ENCODE measurements at places on chromosomes 5 and 9. TPM values are rescaled to one million over a fixed set of nuclear protein-coding genes. Genes with fewer than 3 reads are reported as not detected.

GRCh38 chr9:33197279-33198152, 30.4 kb upstream of the B4GALT1 start:
- no peak for DNase-seq
- no peaks in the 10 kb centered on the region for H3K27me3 ChIP-seq
- H3K4me1 ChIP-seq: peaks cover 30% of the 10 kb centered on the region

DNA sequence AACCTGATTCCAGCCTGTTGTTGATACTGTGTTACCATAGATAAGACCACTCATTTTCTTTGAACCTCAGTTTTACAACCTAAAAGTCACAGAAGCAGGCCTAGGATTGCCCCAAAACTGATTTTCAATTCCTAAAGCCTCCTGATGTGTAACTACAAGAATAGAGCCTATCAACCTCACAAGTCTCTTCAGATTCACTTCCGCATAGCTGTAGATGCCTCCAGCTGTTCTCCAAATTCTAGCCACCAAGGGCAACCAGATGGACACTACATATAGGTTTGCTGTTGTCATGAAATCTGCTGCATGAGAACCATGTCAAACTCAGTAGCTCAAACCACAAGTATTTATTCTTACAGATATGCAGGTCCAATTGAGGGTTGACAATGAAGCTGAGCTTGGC, 143.5 kb downstream of the SPATA31D1 start:
- no peaks in the 10 kb centered on the region for H3K36me3 ChIP-seq
- H3K4me3 ChIP-seq: no peak overlapping the region
- H3K4me1 ChIP-seq: peaks cover 13% of the 10 kb centered on the region
- H3K27me3 ChIP-seq: no peaks in the 10 kb centered on the region
- no peak overlapping the region for H3K27ac ChIP-seq
- no peak for DNase-seq

DNA sequence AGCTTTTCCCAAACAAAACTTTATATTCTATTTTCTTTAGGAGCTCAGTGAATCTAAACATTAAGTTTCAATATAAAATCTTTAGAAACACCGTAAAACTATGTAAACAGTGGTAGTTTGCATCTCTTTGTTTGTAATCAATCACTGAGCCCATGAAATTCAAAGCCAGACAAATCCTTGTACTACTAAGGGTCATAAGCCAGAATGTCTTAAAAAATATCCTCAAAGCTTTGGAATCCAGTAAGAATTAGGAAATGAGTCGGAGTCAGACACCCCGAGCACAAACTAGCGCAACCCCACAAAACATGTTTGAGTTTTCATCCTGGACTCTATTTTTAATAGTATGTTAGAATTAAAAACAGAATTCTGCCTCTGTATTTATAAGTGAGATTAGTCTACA, 153.8 kb downstream of the HSPA4 start:
- 0 out of 2 replicates have a peak overlapping the region, but pooled peaks have one; percentile 15 for H3K27ac ChIP-seq
- H3K4me3 ChIP-seq: peak overlapping the region; percentile 30
- peaks cover 20% of the 10 kb centered on the region for H3K4me1 ChIP-seq
- H3K27me3 ChIP-seq: peaks cover 3% of the 10 kb centered on the region
- H3K36me3 ChIP-seq: no peaks in the 10 kb centered on the region

DNA sequence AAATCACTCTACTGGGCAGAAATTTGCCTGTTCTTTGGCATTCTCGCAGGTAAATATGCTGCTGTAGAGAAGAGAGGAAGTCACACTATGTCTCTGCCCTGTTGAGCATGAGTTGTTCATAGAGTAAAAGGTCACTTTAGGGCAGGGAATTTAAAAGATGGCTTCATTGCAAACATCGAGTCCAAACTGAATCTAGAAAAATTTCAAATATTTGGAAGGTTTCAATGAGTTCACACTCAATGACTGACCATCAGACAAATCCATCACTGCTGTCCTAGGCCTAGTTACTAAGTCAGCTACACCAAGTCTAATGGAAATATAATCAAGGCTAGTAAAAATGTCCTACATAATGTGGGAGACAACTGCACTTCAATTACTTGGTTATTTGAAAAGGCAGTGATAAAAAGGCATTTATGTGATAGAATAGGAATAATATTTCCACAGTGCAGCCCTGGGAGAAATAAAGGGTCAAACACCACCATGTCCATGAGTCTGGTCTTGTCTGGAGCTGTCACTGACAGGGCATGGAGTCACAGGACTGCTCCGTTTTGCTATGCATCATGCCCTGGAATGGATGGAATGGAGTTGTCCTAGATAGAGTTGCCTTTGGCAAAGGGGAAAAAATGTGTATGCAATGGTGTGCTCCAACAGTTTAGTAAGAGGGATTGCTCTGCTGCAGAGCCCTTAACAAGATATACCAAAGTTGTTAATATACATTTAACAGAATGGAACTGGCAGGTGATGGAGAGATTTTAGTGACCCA, 218.5 kb upstream of the DAPK1 start:
- peak overlapping the region; percentile 14 for H3K27ac ChIP-seq
- H3K36me3 ChIP-seq: no peaks in the 10 kb centered on the region
- H3K27me3 ChIP-seq: no peaks in the 10 kb centered on the region
- DNase-seq: peak; percentile 70
- H3K4me1 ChIP-seq: peaks cover 63% of the 10 kb centered on the region

DNA sequence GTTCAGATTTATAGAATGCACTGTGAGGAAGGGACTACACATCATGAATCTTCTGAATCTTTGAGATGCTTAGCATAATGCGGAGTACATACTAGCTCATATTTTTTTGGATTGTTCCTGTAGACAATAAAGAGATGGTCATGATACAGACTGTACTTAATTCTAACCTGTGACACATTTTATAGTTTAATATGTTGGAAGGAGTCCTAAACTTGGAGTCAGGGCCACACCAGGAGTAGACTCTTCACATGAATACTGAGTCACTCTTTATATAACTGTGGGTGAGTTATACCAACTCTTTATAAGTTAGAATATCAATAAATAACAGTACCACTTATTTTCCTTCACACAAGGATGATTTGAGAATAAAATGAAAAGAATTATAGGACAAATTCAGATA, 16.9 kb downstream of the C9orf85 start:
- H3K4me3 ChIP-seq: no peak overlapping the region
- H3K27me3 ChIP-seq: no peaks in the 10 kb centered on the region

DNA sequence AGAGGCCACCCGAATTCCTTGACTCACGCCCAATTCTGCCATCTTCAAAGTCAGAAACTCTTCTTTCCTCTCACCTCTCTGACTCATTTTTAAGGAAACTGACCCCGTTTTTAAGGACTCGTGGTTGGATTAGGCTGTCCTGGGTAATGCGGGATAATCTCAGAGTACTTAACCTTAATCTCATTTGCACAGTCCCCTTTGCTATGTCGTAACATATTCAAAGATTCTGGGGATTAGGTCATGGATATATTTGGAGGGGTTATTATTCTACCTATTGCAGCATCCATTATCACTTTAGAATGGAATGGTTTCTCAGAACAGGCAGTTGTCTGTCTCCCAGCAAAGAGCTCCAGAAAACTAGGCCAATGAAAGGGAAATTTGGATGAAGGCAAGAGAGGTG, 80.8 kb upstream of the IL12B start:
- no peak for DNase-seq
- no peak overlapping the region for H3K27ac ChIP-seq
- H3K4me1 ChIP-seq: peaks cover 5% of the 10 kb centered on the region
- no peak overlapping the region for H3K4me3 ChIP-seq
- H3K27me3 ChIP-seq: no peaks in the 10 kb centered on the region
- no peaks in the 10 kb centered on the region for H3K36me3 ChIP-seq

DNA sequence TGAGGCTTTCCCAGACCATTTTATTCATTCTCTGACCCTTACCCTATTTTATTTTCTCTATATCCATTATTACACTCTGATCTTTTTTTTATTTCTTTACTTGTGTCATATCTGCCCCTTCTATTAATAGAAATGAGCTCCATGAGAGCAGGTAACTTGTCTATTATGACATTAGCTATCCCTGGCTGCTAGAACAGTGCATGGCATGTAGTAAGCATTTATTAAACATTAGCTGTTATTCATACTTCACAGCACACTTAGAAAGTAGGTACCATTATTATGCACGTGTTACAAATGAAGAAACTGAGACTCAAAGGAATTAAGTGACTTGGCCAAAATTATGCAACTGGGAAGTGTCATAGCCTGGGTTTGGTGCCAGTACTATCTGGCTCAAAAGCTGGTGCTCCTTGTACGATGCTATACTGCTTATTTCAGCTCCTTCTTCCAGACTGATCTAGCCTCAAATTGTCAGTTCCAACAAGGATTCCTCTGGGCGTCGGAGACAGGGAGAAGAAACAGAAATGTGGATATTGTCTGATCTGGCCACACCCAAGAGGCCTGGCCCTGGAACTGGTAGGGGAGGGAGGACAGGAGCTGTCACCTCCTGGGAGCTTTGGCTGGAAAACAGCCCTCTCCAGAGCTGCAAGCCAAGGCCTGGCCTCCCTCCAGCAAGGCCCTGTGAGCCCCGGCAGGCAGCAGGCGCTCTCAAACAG, 10.8 kb upstream of the NIPAL4 start:
- H3K27ac ChIP-seq: no peak overlapping the region
- no peaks in the 10 kb centered on the region for H3K36me3 ChIP-seq
- H3K4me3 ChIP-seq: no peak overlapping the region
- no peaks in the 10 kb centered on the region for H3K4me1 ChIP-seq
- H3K27me3 ChIP-seq: no peaks in the 10 kb centered on the region
- peak; percentile 44 for DNase-seq

- H3K36me3 ChIP-seq: peaks cover 53% of the 10 kb centered on the region
- no peaks in the 10 kb centered on the region for H3K27me3 ChIP-seq
Measured at GRCh38 chr5:14299666-14300065, 156.5 kb downstream of the TRIO start.

DNA sequence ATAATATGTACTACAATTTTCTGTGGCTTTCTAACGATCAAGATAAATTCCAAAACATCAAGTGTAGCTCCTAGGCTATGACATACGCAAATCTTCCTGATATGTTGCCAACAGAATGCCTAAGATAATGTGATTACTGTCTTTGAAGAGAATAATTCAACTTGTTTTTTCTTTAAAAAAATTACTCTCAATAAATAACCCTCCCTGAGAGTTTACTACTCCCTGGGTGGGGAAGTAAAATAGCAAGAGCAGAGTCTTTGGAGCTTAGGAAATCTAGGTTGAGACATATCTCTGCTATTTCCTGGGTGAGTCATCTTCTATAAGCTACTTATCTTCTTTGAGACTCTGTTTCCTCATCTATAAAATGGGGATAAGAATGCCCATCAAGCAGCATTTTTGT, 201.2 kb downstream of the ACTL7B start:
- no peaks in the 10 kb centered on the region for H3K36me3 ChIP-seq
- H3K4me1 ChIP-seq: no peaks in the 10 kb centered on the region

DNA sequence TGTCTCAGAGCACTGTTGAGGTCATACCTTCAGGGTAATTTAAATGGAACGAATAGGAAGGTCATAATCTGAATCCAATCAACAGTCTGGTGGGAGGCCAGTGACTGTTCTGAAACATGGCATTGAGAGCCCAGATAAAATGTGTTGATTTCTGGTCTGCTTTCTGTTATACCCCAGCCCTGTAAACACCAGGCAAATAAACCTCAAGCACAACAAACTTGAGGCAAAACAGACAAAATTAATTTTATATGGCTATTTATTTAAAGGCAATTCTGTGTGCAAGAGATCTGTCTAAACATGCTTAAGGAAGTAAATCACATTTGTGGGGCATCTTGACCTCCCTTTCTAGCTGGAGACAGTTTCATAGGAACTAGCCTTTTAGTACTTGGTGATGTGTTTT, 140.9 kb upstream of the SPEF2 start:
- no peak overlapping the region for H3K27ac ChIP-seq
- H3K4me1 ChIP-seq: no peaks in the 10 kb centered on the region
- no peaks in the 10 kb centered on the region for H3K36me3 ChIP-seq
- H3K27me3 ChIP-seq: no peaks in the 10 kb centered on the region

- no peaks in the 10 kb centered on the region for H3K36me3 ChIP-seq
- H3K27ac ChIP-seq: no peak overlapping the region
- 0 out of 2 replicates have a peak, but pooled peaks cover 3% of the 10 kb centered on the region for H3K27me3 ChIP-seq
- no peaks in the 10 kb centered on the region for H3K4me1 ChIP-seq
Measured at GRCh38 chr5:31626156-31626555, 12.8 kb upstream of the PDZD2 start.

DNA sequence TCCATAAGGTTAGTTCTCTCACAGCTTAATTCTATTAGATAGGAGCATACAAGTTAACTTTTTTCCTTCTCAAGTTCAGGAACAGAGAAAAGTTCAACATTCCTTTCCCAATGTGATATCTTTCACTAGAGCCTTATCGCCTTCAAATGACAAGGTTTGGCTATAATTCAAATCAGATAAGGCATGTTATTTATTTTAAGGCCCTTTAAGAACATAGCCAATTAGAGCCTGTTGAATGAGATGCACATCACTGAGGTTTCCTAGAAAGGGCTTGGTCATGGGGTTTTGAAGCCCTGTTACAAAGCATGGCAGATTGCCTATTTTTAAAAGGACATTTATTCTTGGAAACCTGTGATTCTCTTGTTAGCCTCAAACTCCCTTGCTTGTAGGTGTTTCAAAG, 123.4 kb downstream of the BASP1 start:
- no peaks in the 10 kb centered on the region for H3K36me3 ChIP-seq
- DNase-seq: no peak
- H3K27ac ChIP-seq: no peak overlapping the region
- 0 out of 2 replicates have a peak, but pooled peaks cover 4% of the 10 kb centered on the region for H3K4me1 ChIP-seq
- no peaks in the 10 kb centered on the region for H3K27me3 ChIP-seq

GRCh38 chr5:168055961-168056360, 235.5 kb upstream of the WWC1 start:
- no peaks in the 10 kb centered on the region for H3K27me3 ChIP-seq
- H3K4me1 ChIP-seq: no peaks in the 10 kb centered on the region
- DNase-seq: no peak
- H3K36me3 ChIP-seq: peaks cover 6% of the 10 kb centered on the region
- no peak overlapping the region for H3K4me3 ChIP-seq

DNA sequence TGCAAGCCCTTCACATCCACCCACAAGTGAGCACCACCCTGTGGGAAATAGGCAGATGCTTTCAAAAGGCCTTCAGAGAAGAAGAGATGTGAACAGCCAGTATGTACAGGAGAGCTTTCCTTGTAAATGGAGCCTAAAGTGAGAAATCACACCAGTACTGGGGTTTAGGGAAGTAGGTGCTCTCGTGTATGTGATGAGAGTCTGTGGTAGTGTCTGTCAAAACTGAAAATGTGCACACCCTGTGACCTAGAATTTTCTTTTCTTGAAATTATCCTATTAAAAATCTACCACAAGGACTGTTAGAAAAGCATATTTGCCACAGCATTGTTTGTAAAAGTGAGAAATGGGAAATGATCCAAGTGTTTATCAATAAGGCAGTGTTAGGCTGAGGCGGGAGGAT, 16.6 kb downstream of the OTULINL start:
- peaks cover 5% of the 10 kb centered on the region for H3K27me3 ChIP-seq
- no peak overlapping the region for H3K27ac ChIP-seq
- H3K4me1 ChIP-seq: no peaks in the 10 kb centered on the region

GRCh38 chr5:39578887-39579497, 154.2 kb upstream of the DAB2 start:
- peaks cover 5% of the 10 kb centered on the region for H3K27me3 ChIP-seq
- no peak overlapping the region for H3K27ac ChIP-seq
- H3K36me3 ChIP-seq: no peaks in the 10 kb centered on the region
- peak; percentile 52 for DNase-seq
- H3K4me1 ChIP-seq: peaks cover 15% of the 10 kb centered on the region

OBP2B gene
- not detected for total RNA-seq

IL3 gene
- total RNA-seq: not detected

IQGAP2 gene
- not detected for total RNA-seq

SOHLH1 gene
- not detected for total RNA-seq

ENTREP1 gene
- not detected for total RNA-seq

SLC45A2 gene
- total RNA-seq: not detected

NUDT12 gene
- total RNA-seq: 8.9 TPM

BARX1 gene
- not detected for total RNA-seq

NUTM2G gene
- total RNA-seq: not detected

UHRF2 gene
- 61.1 TPM for total RNA-seq

SKP2 gene
- total RNA-seq: 41.6 TPM
